Cardiac muscle cell (in vitro differentiated cells and primary cell): ENCODE measurements at places on chromosomes 3 and 15. TPM values are rescaled to one million over a fixed set of nuclear protein-coding genes. Genes with fewer than 3 reads are reported as not detected.

LRRC15 gene
- 0.06 TPM in 1 of 2 replicates, not detected in the other for total RNA-seq

DNA sequence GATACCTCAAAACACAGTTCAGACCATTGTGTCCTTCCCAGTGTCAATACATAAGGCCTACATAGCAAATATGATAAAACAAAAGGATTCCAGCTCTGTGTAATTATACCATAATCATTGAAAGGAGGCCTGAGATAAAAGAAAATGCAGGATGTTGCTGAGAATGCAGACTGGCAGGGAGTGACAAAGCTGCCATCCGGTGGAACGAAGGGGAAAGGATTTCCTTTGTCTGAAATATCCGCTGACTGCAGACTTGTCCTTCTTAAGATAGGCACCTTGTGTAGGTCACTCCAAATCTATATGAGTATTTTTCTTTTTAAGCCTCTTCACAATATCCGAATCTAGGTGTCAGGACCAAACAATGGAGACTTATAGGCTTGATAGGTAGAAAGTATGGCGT lies 108.0 kb downstream of the KCNH8 start:
- no peak for DNase-seq

DNA sequence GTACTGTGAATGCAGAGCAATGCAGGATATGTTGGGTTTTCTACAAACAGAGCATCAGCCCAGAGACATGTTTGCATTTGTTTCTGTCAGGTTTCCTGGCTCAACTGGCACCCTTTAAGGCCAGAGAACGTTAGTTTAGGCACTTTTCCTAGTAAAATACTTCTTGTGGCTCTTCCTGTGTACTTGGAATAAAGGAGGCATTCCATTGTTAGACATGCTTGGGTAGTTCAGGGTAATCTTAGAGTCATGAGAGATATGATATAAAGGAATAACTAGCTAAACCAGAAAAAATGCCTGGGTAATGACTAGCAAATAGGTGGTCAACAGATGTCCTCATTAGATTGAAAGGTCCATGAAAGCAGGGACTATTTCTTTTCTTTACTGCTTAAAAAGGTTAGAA lies 60.4 kb upstream of the RBM5 start:
- DNase-seq: no peak

DNA sequence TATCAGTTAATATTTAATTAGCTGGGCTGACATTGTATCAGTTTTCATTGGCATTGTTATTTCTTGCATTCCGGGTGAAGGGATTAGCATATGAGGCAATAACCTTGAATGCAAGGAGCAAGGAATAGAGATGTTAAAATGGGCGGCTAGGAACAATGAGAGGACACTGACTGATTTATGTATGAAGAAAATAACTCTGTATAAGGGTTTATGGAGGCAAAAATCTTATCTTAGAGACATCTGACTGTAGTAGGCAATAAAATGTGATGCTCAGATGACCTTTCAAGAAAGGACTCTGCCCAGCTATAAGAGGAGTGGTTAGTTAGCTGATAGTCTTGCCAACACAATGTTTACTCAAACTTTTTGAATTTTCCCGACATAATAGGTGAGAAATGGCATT lies 158.3 kb downstream of the EFHB start:
- DNase-seq: no peak

DNA sequence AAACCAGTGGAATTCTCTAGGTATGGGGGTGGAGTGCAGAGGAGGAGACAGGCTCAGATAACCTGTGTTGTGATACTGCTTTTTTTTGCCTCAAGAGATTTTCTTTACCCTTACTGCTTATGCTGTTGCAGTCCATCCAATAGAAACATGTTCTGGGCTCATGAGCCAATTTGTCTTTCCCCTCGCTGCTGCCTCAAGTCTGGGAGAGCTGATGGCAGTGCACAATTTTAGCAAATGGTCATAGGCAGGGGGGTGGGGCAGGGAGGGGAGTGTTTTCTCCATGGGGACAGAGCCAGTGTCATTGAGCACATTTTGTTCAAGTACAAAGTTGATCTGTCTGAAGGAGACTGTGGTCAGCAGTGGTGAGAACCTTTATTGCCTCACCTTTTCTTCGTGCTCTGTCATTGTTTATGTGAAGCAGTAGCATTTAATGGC lies 134.9 kb downstream of the MBNL1 start:
- peak; percentile 52 for DNase-seq

DNA sequence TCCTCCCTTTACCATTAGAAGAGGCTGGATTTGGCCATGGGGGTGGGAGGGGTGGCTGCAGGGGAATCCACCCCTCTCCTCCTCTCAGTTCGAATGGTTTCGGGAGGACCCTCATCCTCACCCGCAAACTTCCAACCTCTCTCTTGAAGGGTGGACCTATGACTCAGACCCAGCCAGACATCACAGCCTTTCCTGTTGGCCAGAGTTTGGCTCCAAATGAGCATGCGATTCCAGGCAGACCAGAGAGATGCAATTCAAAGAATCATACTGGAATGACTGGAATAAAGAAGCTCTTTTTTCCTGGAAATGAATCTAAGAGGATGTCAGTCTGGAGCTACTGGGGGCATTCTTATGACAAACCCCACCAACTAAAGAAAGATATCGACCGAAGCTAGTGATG lies 516.7 kb upstream of the MDFIC2 start:
- peak; percentile 89 for DNase-seq
